ENCODE measurements at places on chromosomes 1 and 21.

- no peak for DNase-seq
These were observed 5.7 kb upstream of the CAP1 start for GRCh38 chr1:40034869-40035268.

GRCh38 chr1:28507247-28507645 is 1.4 kb downstream of the RCC1 start:
- no peak for DNase-seq

- DNase-seq: no peak
These were observed 8.0 kb downstream of the PLXNA2 start for GRCh38 chr1:208235982-208236761.

DNA sequence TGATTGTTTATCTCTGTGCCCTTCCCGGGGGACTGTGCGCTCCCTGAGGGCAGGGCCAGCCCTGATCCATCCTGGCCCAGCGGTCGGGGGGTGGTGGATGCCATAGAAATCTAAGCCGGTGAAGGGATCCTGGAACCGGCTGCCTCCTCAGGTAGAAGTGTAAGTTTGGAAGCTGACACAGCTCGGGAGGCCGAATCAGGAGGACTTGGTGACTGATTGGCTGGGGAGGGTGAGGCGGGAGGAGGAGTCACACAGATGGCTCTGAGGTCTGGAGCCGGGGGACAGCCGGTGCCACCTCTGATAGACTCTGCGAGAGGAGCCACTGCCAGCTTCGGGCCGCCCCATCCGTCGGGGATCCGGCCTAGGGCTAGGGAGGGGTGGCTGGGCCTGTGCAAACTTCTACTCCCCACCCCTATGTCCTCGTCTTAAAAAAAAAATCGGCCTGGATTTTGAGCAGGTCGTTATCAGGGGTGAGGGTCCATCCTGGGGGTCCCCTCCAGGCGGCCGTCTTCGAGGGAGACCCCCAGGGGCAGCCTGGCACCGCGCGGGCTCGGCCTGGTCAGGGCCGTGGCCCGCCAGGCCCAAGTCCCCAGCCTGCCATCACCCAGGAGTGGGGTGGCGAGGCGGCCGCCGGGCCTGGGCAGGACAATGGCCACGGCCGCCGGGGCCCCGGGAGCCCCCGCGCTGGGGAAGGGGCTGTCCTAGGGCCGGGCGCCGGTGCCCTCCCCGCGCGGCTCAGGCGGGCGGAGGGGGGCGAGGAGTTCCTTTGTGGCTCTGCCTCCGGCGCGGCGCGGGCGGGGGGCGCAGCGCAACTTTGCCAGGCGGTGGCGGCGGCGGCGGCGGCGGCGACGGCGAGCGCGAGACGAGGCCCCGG is 708 bp upstream of the ZNF362 start:
- peak; percentile 75 for DNase-seq

DNA sequence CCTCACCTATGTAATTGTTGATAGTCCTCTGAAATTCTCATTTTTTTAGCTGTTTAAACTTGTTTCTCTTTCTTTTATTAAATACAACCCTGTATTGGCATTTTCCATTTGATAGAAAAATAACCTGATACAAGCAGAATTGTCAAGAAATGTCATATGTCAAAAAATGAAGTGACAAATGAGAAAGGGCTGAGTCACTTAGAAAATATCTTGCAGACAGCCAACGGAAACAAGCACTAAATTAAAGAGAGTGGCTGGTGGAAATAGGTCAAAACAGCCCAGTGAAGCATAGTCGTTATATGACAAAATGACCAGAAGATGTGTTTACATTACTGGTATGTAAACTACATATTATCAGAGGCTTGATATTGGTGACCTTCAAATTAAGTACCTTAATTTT is 484.4 kb downstream of the PLA2G4A start:
- DNase-seq: no peak

DNA sequence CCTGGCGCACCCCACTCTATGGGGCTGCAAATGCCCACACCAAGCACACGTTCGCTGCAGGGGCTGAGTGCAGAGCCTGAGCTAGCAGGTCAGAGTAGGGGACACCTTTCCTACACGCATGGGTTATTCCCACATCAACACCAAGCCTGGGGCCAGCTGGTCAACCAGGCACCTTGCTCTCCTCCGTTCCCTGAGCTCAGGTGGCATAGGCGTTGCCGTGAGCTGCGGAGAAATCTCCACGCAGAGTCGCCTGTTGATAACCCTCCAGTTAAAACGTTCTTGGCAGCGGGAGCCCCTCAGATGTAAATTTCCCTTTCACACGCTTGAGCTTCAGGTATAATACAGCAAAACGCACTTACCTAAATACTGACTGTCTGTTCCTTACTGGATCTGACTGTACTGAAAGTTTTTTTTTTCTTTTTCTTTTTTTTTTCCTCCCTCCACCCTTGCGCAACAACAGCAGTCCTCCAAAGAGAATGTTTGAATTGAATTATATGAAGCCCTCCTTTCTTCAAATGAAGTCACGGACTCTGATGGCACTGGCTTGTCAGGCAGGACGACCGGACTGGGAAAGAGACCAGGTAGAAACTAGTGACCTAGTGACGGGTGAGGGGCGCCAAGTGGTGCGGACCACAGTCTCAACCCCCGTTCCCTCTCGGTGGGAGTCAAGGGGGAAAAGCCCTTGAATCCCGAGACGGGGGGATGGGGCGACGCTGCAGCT is 2.1 kb downstream of the BRINP3 start:
- no peak for DNase-seq

DNA sequence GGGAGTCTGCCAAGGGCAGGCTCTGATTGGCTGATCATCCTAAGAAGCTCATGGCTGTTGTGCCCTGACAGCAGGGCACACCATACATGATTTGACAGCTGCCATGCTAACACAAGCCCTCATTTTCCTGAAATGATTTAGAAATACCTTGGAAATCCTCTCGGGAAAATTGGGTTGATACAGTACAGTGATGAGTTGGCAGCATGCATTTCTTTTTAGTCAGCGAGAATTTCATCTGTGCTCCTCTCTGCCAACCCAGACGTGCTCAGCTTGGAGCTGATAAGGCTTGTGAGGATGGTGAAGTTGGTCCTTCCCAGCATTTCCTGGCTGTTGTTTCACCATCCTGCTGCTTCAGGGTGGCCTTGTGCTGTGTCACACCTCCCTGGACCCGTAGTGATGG is 22.6 kb upstream of the KCNQ4 start:
- no peak for DNase-seq

DNA sequence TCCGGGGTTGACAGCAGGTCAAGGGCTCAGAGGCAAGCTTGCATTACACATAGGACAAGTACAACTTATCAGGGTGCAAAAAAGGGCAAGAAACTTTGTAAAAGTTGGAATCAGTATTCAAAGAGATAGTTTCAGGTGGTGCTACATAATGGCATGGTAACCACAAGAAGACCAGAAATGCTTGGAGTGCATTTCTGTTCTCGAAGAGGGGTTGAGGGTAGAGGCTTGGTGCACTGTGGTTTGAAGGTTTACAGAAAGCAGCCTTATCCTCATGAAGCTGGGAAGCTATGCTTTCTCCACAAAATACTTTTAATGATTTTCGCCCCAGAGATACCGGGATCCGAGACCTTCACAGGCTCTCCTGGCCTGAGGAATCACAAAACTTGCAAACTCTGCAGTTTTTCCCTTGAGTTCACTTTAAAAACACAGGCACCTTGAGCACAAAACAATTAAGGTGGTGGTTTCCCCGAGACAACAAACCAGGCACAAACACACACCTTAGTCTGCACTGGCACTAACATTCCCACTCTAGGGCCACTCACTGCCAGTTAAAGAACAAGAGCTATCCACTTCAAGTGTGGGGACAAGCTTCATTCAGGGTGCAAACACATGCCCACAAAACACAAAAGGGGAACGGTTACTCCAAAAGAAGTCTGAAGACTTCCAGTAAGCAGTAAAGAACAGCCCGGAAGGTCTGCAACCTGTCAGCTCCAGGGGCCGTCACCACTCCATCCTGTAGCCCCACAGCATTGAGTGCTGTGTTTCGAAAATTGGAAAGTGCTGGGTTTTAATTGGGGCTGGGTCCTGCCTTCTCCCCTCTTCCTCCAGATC is 29.8 kb upstream of the NFIA start:
- DNase-seq: no peak

- DNase-seq: no peak
These were observed 257.3 kb downstream of the KCNJ6 start for GRCh38 chr21:37658817-37659458.

DNA sequence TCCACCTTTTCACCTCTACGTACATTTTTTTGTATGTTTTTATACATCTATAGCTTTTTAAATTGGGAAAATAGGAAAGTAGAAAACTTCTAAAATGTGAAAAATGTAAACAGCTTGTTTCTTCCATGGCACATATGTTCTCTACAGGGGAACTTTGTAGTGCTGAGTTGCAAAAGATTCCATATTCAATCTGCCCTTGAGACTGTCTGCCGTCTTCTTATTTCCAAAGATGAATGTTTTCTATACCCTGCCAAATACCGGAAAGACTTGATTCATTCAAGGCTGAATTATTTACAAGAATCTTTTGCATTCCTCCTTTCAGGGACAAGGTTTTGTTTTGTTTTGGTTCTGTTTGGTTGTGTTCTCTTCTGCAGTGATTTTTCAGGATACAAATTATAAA is 1334.5 kb upstream of the ADGRL4 start:
- DNase-seq: no peak

GRCh38 chr1:12272770-12273169 is 42.9 kb downstream of the VPS13D start:
- no peak for DNase-seq

DNA sequence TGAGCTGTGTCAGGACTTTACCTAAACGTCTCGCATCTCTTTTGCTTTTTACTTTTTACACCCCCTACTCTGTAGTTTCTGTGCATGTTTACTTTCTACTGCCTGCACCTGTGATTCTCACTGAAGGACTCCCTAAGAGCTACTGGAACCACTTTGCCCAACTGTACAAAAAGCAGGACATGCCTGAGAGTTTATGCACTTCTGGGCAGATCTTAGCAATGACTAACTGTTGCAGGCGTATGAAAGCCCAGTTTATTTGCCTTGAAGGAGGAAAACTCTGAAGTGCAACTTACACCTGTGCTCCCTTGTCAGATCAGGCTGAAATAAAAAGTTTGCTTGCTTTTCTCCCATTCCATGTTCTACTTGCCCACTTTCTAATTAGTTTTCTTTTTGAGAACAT is 467.0 kb upstream of the USP24 start:
- DNase-seq: no peak

- DNase-seq: no peak
These were observed 312.6 kb downstream of the SIPA1L2 start for GRCh38 chr1:232317350-232317749.

Measured in head of caudate nucleus (tissue), 42 donors.